ENCODE measurements at places on chromosomes 1 and 21.

GRCh38 chr1:60134716-60135115 lies 61.1 kb upstream of the C1orf87 start:
- DNase-seq, result no peak

- DNase-seq, result peak; percentile 55
Measured at GRCh38 chr1:219049501-219049900, 124.2 kb upstream of the LYPLAL1 start.

GRCh38 chr1:10152709-10153284 lies 57.6 kb upstream of the KIF1B start:
- DNase-seq, result peak; percentile 16

- no peak for DNase-seq
Measured at GRCh38 chr1:17741052-17741451, 14.1 kb upstream of the ACTL8 start.

GRCh38 chr1:95650631-95651030 lies 416.6 kb downstream of the RWDD3 start:
- DNase-seq, result no peak

GRCh38 chr1:86846164-86846647 lies 67.7 kb downstream of the SELENOF start:
- DNase-seq, result peak; percentile 50
